ENCODE measurements at places on chromosomes 2 and 18.

GRCh38 chr2:55871637-55872036 is 51.9 kb downstream of the EFEMP1 start:
- DNase-seq: no peak

DNA sequence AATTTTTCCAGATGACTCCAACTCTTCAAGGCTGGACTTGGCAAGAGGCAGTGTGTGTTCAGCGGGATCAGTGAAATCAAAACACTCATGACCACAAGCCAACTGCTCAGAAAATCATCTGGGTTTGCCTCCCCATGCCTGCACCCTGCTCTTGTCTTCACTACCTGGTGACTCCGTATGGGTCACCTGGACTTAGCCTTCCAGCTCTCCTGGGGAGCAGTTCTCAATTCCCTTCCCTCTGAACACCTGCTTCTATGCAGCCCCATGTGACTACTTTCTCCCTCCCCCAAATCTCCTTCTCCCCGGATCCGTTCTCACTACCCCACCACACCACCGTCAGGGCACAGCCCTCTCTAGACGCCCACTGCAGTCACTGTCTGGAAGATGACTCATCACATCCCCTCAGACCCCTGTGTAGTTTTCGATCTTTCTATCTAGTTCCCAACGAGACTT is 130.2 kb upstream of the ID2 start:
- no peak for DNase-seq

DNA sequence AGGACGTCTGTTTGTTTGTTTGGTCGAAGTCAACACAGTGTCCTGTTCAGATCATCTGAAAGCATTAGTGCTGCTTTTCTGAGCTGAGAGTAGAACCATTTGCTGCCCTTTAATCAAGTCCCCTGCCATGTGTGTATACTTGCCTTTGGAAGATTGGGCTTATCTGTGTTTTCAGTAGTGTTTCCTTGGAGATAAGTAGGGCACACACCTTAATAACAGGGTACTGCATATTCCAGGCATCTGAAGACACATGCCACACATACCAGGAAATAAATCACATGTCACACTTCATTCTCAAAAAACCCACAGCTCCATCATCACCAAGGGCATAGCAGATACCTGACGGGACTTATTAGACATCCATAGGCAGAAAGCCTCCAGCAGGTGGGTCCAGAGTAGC is 157.4 kb downstream of the SOX11 start:
- peak; percentile 12 for DNase-seq

DNA sequence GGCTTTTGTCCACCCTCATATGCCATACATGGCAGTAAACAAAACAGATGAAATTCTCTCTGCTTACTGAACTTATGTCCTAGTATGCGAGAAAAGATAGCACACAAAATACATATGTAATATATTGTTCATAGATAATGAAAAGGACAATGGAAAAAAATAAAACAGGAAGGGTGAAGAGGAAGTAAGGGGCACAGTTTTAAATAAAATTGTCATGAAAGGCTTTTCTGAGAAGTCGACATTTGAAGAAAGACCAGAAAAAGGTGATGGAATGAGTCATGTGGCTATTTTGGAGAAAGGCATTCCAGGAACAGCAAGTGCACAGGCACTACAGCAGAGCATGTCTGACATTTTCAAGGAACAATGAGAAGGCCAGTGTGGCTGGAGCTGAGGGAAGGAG is 56.4 kb downstream of the KCNH7 start:
- no peak for DNase-seq

DNA sequence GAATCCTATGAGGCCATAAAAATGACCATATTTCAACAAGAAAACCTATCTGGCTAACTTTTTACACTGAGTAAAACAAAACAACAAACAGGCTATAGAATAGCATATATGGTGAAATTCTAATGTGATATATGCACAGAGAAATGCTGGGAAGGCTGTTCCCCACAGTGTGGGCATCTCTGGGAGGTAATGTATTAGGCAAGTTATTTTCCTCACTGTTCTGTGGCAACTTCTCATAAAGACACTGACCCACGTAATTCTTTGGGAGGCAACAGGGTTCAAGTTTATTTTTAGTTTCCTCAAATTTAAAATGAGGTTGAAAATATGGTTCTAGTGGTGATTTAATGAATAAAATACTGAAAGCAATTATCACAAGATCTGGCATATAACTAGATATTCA is 46.7 kb downstream of the RNU4ATAC start:
- DNase-seq: no peak

GRCh38 chr2:102155703-102156515 is 13.4 kb downstream of the IL1R1 start:
- DNase-seq: no peak

DNA sequence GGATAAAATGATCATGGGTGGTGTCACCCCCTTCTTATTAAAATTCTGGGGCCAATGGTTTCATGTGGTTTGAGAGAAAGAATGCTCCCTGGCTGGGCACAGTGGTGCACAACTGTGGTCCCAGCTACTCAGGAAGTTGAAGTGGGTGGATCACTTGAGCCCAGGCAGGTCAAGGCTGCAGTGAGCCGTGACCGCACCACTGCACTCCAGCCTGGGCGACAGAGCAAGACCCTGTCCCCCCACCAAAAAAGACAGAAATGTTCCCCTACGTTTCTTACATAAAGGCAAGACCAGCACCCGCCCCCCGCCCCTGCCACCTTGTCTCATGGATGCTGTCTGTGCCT is 53.0 kb upstream of the ID2 start:
- DNase-seq: no peak

GRCh38 chr2:218217360-218218267 is 625 bp downstream of the ARPC2 start:
- no peak for DNase-seq

GRCh38 chr2:230784795-230785194 is 72.2 kb downstream of the CAB39 start:
- DNase-seq: peak; percentile 35

- peak; percentile 99 for DNase-seq
Observed at GRCh38 chr18:6741232-6741663, 11.7 kb downstream of the ARHGAP28 start.

- no peak for DNase-seq
Observed at GRCh38 chr2:115036818-115037217, 594.4 kb downstream of the DPP10 start.

DNA sequence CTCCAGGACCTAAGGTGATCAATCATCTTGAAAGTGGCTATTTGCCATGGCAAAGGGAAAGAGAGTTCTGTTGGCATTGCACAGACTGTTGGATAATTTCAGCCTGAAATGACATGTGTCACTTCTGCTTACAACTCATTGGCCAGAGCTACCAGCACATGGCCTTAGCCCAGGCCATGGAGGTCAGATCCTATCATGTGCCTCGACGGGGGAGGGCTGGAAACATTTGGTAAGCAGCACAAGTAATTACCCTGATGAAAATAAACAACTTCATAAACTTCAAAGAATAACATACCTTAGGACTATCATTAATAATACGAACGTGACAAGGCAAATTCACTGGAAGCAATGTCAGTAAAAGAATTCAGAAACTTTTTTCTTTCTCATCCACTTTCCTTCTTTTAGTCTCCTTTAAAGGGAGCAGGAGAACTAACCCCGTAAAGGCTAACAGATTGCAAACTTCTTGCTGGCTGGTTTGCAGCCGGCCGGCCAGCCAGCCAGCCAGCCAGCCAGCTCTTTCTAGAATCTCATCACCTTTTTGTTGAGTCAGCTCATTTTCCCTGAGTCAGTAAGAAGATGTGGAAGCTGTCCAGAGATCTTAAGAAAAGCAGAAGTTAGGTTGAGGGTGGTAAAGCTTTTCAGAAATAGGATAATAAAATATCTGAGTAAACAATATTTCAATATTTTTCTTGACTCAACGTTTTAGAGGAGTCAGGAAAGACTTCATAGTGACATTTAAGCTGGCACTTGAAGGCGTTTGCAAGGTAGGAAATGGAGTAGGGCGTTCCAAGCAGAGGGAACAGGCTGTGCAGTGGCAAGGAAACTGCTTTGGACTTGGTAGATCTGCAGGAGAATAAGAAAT is 31.9 kb downstream of the CNRIP1 start:
- peak; percentile 33 for DNase-seq

GRCh38 chr2:75100011-75100800 is 99.1 kb downstream of the TACR1 start:
- DNase-seq: peak; percentile 96

- no peak for DNase-seq
Observed at GRCh38 chr2:207126724-207127308, 38.9 kb downstream of the KLF7 start.

DNA sequence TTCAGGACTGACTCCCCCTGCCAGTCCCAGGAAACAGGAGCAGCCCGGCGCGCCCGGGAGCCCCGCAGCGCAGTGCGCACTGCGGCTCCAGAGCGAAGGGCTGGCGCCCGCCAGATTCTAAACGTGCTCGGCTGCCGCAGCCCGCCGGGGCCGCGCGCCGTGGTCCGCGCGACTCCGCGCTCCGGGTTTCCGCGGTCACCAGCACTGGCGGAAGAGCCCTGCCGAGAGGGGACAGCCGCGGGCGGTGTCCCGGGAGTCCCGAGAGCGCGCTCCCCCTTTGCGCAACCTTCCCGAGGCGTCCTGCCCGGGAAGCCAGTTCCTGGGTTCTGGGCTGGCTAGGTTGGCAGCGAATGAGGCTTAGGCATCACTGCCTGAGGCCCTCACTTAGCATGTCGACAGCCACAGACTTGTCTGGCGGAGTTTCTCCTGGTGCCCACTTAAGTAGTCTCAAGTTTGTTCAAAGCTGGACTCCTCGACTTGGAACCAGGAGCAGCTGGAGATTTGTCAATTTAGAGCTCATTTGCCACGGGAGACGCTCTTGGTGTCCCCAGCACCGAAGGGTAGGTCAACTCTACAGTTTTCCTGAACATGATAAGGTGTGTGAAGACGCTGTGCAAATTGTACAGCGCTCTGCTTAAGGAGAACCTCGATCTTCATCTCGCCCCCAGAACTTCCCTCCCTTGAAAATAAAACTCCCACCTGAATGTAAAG is 1.5 kb upstream of the VSNL1 start:
- peak; percentile 60 for DNase-seq

GRCh38 chr2:72996117-72996502 is 75.4 kb downstream of the SFXN5 start:
- DNase-seq: no peak

DNA sequence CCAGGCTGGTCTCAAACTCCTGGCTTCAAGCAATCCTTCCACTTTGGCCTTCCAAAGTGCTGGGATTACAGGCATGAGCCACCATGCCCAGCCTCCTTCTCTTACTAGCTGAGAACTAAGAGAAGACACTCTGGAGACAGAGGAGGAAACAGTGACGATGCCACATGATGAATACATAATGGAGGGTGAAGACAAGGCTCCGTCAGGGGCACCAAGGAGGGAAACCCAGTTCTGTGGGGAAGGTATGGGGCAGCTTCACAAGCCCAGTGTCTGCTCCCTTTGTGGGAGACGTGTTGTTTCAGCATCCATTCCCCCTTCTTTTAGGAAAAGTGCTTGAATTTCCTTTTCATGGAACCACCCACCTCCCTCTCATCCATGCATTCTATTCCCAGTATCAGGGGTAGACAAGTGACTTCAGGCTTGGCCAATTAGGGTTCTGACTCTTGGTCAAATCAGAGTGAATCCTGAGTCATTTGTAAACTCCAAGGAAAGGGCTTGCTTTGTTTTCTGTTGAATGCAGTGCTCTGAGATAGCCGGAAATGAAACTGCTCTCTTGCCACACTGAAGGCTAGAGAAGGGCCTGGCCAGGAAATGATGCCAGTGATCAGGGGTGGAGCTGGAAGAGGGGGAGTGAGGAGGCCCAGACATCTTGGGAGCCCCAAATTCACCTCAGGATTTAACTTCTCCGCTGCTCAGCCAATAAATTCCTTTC is 23.7 kb downstream of the TMEM127 start:
- DNase-seq: peak; percentile 69

GRCh38 chr2:241185961-241186360 is 2.5 kb upstream of the ANO7 start:
- no peak for DNase-seq

- DNase-seq: peak; percentile 32
Observed at GRCh38 chr18:72986103-72986502, 118.3 kb upstream of the NETO1 start.

GRCh38 chr2:203675086-203675485 is 31.4 kb upstream of the CD28 start:
- DNase-seq: peak; percentile 77

DNA sequence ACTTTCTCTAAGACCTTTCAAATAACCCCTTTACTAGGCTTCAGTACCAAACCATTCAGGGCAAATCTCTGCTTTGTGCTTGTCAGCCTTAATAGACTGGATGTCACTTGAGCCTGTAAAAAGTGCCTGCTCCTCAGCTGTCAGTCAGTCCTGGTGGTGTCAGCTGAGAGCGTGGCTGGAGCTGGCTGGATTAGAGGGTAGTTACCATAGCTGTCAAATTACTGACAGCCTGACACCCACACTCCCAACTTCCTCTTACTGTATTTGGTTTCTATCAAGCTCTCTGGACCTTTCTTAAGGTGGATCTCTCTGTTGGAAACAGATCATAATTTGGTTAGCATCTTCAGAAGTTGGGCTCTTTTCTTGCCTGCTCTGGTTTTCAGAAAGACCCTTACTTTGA is 371.4 kb upstream of the ATP5MC3 start:
- no peak for DNase-seq

DNA sequence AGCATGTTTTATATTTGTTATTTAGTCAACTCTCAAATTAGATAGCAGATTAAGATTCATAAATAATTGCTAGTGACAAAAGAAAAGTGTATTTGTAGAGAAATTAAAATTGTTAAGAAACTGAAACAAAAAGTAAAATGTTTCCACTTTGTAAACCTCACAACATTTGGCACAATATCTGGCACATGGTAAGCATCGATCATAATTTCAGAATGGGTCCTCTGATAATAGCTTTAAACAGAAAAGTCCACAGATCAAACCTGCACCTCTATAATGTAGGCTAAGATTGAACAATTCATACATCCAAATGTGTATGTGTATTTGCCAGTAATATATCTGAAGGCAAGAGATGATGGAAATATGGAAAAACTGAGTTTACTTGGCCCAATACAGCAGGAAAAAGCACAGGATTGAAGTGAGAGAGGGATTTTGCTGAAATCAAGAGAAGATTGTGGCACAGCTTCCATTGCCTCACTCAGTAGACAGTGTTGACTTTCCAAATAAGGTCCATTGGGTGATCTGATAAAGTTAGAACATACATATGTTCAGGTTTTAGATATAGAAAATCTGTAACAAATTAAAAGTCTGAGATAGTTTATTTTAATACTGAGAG is 39.4 kb downstream of the COBLL1 start:
- DNase-seq: no peak

GRCh38 chr18:50947899-50948298 is 19.9 kb upstream of the ELAC1 start:
- peak; percentile 36 for DNase-seq

- DNase-seq: no peak
Observed at GRCh38 chr2:59713577-59713976, 839.9 kb downstream of the BCL11A start.

- no peak for DNase-seq
Observed at GRCh38 chr2:85773692-85774091, 19.9 kb downstream of the ATOH8 start.
